CD4-positive, alpha-beta T cell (primary cell): ENCODE measurements at places on chromosomes 4 and X.
A peak's percentile ranks its signal among the peaks of the same experiment; 100 is the strongest.

DNA sequence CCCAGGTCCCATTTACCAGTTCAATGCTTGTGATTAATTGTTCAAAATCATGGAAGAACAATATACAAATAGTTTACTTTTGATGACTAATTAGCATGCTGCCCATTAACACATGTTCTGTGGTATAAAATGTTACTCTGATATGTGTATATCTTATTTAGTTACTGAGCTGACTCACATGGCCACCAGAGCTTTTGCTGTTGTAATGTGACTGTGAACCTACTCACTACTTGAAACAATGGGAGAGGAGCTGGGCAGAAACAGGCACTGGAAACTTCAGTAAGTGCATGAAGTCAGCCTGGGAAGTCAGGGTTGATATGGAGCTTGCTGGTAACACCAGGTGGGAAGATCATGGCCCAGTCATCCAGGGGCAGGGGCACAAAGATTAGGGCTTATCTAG lies 72.7 kb upstream of the MAD2L1 start:
- DNase-seq = no peak

GRCh38 chr4:91267543-91267942 lies 1036.2 kb upstream of the GRID2 start:
- DNase-seq = no peak

DNA sequence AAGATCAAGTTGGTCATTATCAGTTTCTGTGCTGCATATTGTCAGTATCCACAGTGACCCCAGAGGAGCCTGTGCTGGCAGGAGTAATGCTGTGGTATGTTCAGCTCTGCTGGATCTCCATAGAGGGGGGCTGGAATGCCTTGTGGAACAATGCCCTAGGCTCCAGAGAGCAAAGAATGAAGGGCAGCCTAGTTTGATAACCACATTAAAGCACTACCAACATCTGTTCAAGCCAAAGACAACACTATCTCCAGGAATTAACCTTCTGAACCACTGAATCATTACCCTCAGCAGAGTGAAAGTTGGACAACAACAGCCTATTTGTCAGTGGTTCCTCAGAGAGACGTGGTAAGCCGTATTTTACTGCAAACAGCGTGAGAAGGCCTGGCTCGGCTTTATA lies 192.3 kb upstream of the CXorf66 start:
- DNase-seq = no peak

DNA sequence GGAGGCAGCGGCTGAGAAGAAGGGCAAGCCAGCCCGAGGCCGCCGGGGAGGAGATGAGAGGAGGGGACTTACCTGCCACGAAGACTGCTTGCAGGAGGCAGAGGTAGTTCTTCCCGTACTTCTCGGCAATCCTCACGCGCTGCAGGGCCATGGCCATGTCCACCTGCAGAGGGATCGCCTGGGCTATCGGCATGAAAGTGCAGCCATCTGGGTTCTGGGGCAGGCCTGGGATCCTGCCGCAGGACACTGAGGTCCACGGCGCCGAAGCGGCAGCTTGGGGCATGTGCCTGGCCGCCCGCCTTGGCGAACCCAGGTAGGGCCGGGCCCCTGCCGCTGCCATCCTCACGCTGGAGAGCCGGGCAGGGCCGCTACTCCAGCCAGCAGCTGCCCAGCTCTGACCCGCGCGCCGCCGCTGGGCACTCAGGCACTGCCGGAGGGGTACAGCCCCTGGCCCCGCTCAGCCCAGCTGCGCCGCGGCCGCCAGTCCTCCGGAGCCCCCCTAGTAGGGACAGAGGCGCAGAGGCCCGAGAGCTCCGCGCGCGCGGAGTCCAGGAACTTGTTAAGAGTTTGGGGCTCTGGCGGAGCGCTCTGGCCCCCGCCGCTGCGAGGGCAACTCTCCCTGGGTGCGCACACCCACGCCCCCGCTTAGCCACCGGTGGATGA lies 16.0 kb downstream of the MCF2 start:
- DNase-seq = no peak

- no peak for DNase-seq
These were observed 105.1 kb upstream of the GRID2 start for GRCh38 chr4:92198711-92199110.

DNA sequence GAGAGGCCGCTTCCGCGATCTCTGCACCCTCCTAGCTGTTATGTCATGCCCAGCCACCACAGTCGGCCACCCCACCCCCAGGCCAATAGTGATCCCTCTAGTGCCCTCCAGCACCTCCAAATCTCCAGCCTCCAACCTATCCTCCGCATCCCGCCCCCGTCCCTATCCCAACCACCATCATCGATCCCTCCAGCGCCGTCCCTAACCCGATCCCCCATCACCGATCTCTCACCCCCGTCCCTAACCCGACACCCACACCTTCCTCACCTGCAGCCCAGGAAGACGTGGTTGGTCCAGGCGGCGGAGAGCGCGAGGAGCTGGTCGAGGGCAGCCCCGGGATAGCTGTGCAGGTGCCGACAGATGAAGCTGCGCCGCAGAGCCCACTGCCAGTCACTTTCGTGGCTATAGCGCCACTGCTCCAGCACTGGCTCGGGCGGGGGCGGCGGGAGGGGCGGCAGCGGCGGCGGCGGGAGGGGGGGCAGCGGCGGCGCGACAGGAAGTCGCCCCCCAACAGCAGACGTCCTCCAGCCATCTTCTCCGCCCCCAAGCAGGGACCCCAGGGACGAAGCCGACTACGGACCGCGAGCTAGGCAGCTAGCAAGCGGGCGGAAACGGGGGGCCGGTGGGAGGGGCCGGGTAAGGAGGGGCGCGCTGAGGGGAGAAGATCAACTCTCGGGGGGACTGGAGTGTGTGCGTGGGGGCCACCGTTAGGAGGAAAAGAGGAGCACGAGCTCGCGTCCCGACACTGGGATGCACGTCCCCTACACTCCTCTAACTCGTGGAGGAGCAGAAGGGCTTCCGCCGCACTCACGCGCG lies 552 bp downstream of the NKRF start:
- DNase-seq = peak; percentile 50

DNA sequence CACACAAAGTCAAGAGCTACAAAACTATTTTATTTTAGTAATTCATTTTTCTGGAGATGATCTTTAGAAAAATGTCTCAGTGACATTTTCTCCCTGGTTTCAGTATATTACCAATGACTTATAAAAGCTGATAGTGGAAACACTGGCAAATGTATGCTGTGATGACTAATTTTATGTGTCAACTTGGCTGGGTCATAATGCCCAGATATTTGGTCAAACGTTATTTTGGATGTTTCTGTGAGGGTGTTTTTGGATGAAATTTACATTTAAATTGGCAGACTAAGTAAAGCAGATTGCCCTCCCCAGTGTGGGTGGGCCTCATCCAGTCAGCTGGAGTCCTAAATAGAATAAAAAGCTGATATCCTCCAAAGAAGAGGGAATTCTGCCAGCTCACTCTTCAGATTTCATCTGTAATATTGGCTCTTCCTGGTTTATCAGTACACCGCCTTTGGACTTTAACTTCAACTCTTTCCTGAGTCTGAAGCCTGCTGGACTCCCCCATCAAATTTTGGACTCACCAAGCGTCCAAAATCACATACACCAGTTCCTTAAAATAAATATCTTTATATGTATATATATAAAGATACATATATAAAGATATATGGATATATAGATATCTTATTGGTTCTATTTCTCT lies 31.2 kb upstream of the RAB40A start:
- no peak for DNase-seq

DNA sequence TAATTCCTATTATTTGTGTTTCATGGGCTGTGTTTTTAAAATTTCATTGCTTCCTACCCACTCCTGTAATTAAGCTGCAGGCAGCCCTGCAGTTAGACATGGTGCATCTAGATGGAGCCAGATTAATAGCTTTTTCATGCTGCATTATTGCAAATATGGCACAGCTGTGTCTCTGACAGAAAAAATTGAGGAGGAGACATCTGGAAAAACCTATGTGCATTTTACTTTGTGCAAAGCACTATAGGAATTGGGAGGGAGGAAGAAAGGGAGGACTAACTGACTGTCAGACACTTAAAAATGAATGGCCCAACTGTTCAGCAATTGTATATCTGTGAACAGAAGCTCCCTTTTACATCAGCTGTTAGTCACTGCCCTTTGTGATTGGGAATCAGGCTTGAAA lies 8.1 kb upstream of the RPGR start:
- DNase-seq = no peak

GRCh38 chrX:17359500-17359899 lies 15.5 kb upstream of the NHS start:
- no peak for DNase-seq

- no peak for DNase-seq
These were observed 28.4 kb downstream of the GUCY1B1 start for GRCh38 chr4:155787113-155787710.

GRCh38 chr4:14835288-14835687 lies 167.0 kb upstream of the CPEB2 start:
- DNase-seq = no peak

- peak; percentile 27 for DNase-seq
These were observed 13.1 kb upstream of the ACOT9 start for GRCh38 chrX:23756165-23756564.

DNA sequence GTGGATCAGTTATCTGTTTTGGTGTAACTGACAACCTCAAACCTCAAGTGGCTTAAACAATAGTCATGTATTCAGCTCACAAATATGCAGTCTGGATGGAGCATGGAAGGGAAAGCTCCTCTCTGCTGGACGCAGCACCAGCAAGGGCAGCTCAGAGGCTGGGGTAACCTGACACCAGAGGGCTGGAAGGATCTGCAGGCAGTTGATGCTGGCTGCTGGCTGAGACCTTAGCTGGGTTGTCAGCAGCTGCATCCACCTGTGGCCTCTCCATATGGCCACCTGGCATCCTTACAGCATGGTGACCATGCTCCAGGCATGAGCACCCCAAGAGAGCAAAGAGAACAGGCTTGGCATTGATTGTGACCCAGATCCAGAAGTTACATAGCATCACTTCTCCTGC lies 46.7 kb downstream of the ENPP6 start:
- no peak for DNase-seq

DNA sequence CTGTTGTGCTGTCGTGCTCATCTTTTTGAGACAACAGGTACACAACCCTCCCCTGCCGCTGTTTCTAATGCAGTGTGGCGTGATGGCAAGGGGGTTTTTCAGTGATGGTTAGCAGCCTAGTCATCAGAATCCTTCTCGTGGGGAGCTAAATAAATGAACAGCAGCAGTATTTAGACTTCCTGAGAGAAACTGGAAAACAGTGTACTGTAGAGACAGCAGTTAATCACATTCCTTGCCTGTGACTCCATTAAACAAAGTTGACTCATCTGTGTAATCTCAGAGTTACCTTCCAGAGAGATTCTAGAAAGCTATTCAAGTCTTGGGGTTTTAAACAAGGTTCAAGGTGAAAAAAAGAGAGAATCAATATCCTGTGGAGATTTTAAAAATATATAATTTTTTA lies 1753.2 kb upstream of the PCDH7 start:
- DNase-seq = no peak

DNA sequence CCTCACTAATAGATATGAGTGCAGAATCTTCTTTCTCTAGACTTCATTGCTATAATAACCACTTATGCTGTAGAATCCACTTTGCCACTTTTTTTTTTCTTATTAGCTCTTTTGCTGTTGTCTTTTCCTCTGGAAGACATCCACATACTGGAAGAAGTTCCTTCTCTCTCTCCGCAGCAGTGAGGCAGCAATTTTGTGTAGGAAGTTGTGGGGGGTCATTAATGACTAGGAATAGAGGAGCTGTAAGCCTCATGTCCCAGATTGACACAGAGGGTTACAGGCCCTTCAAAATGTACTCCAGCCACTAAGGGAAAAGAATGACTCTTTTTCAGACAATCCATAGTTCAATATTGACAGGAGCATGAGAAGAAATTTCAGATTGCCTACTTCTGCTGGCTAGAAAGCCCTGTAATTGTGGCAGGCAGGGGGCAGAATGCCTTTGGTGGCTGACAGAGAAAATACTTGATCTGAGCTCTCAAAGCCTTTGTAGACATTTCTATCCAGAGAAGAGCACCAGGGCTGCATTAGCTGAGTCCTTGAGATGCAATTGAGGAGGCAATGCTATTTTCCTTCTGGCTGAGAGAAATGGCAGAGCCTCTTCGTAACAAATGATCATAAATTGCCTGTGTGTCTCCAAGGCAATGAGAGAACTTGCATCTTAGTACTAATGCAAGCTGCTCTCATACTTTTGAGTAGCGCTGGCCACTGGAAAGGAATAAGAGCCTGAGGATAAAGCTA lies 856.2 kb downstream of the STIM2 start:
- no peak for DNase-seq

DNA sequence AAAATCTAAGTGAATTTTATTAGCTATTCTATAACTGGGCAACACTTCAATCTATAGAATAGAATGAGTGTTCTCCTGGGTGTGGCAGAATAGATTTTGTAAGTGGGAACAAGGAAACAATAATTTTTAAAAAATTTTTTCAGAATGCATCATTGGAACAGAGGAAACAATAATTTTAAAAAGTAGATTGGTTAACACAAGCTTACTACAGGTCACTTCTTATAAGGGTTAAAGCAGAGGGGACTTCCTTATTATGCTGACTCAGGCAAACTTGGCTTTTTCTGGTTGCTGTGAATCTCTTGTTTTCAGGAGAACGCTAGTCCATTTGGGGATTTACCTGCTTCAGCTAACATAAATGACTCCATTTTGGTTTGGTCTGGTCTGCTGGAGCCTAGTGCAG lies 52.5 kb downstream of the HOPX start:
- no peak for DNase-seq

- no peak for DNase-seq
These were observed 172.9 kb downstream of the PTTG2 start for GRCh38 chr4:38132843-38133662.

GRCh38 chr4:15240764-15241163 lies 187.1 kb upstream of the C1QTNF7 start:
- no peak for DNase-seq

DNA sequence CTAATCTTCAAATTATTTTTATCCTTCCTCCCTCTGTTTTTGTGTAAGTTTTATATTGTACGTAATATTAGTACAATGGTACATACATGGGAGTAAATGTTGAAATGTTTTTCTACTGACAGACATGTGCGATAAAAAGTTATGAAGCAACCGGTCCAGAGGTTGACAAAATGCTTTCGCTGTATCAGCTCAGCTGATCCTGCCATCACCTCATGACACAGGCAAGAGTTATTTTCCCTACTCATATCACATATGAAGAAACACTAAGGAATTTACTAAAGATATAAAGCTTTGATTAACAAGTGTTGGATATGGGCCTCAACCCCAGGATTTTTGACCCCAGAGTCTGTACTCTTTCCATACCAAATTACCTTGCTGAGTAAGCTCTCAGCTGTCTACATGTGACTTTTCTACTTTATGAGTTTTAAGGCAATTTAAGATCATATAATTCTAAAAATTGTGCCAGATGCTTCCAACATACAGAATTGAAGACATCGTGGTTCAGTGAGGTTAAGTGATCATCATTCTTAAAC lies 50.0 kb downstream of the CLCN5 start:
- no peak for DNase-seq

DNA sequence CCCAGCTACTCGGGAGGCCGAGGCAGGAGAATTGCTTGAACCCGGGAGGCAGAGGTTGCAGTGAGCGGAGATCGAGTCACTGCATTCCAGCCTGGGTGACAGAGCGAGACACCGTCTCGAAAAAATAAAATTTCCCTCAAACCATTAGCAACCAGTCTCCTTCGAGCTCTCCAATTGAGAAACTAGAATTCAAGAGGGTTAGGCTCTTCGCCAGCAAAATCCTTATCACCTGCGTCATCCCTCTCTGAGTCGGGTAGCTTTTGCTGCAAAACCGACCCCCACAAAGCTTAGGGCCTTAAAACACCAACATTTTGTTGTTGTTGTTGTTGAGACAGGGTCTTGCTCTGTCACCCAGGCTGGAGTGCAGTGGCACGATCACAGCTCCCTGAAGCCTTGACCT lies 75.1 kb upstream of the DDX3X start:
- DNase-seq = no peak
